ENCODE measurements at places on chromosomes 5 and 9.

- no peak for DNase-seq
Observed at GRCh38 chr5:165525271-165525670, 2019.9 kb downstream of the MAT2B start.

DNA sequence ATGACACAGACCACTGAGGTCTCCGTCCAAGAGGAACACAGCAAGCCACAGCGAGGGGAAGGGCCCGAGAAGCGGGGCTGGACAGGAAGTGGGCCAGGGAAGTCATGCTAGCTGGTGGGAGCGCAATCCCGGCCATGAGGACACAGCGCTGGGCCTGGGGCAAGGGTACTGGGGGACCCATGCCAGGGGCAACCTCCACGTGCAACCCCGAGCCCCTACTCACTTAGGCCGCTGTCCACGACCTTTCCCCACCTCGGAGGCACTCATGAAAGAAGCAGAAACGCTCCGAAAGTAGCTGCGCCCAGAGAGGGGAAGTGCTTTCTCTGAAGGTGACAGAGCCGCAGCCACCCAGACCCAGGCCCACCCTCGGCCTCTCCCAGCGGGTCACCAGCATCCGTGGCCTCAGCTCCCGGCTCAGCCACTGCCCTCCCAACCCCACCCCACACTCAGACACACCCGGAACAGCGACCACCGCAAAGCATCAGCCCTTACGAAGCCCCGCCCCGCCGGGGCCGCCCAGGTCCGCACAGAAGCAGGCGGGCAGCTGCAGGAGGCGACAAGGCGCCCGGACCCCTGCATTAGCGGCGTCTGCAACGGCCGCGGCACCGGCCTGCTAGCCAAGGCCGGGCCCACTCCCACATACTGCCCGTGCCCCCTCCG lies 782 bp downstream of the BICD2 start:
- no peak for DNase-seq

DNA sequence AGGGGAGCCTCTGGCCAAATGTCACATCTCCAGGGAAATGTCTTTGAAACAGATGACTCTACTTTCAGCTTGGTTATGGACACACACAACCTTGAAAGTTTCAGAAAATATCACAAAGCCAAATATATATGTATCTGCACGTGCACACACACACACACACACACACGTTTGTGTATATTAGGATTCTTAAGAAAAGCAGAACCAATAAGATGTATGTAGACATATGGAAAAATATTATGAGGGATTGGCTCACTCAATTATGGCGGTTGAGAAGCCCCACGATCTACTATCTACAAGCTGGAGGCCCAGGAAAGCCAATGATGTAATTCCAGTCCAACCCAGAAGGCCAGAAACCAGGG lies 194.9 kb downstream of the PALM2AKAP2 start:
- DNase-seq: no peak

- DNase-seq: no peak
Observed at GRCh38 chr9:16825971-16826625, 44.4 kb downstream of the BNC2 start.

GRCh38 chr5:90014420-90014819 lies 395.1 kb downstream of the CETN3 start:
- no peak for DNase-seq

GRCh38 chr9:99746406-99746805 lies 75.3 kb upstream of the NR4A3 start:
- no peak for DNase-seq

GRCh38 chr9:127628758-127629467 lies 16.8 kb downstream of the STXBP1 start:
- no peak for DNase-seq

DNA sequence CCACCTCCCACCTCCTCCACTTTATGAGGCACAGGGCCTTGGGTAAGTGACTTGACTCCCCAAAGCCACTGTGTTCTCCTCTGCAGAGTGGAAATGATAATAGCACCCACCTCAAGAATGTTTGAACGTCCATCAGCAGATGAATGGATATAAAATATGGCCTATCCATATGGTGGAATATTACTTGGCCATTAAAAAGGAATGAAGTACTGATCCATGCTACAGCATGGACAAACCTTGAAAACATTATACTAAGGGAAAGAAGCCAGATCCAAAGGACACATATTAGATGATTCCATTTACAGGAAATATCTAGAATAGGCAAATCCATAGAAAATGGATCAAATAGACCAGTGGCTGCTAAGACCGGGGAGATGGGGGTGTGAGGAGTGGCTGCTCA lies 50.2 kb downstream of the CFAP77 start:
- no peak for DNase-seq

- no peak for DNase-seq
Observed at GRCh38 chr9:81629440-81629839, 59.9 kb downstream of the TLE1 start.

DNA sequence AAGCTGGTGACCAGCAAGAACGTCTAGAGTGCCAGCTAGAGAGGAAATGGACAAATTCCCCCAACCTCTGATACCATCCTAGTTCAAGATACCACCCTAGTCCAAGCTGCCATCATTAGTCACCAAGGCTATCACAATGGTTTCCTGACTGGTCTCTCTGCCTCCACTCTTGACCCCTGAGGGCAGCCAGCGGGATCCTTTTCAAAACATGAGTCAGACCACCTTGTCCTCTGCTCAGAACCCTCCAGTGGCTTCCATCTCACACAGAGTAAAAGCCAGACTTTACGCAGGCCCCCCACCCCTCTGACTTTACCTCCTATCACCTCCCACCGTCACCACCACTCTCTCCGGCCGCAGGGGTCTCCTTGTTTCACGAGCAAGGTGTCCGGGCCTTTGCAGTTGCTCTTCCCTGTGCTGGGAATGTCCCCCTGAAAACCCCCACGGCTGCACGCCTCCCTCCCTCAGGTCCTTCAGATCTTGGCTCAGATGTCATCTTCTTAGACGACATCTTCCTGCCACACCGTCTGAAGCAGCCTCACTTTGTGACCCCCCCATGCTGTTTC lies 42.2 kb upstream of the FBXW11 start:
- DNase-seq: no peak

DNA sequence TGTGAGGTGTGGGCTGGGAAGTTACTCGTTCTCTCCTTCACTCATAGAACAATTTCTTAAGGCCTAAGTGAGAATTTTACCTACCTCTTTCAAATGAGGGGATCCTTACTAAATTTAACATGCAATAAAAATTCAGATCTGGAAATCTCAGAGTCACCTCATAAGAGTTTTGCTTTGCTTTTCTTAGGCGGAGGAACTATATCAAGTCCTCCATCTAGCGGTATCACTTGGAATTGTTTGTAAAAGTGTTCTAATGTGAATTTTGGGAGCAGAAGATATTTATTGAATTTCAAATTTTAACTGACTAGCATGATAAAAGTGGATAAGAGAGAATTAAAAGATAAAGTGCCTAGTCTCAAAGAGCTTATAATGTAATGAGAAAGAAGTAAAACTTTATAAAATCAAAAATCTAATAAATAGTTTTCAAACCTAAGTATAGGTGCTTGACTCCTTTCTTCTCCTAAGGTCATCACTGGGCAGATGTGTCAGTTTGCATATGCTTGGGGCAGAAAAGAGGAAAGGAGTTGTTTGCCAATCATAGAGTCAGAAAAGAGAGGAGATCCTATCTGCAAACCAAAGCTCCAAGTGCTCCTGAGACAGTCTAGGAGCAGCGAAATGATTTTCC lies 145.7 kb upstream of the DAB2 start:
- peak; percentile 24 for DNase-seq

- DNase-seq: no peak
Observed at GRCh38 chr5:42500003-42500599, 76.9 kb downstream of the GHR start.

DNA sequence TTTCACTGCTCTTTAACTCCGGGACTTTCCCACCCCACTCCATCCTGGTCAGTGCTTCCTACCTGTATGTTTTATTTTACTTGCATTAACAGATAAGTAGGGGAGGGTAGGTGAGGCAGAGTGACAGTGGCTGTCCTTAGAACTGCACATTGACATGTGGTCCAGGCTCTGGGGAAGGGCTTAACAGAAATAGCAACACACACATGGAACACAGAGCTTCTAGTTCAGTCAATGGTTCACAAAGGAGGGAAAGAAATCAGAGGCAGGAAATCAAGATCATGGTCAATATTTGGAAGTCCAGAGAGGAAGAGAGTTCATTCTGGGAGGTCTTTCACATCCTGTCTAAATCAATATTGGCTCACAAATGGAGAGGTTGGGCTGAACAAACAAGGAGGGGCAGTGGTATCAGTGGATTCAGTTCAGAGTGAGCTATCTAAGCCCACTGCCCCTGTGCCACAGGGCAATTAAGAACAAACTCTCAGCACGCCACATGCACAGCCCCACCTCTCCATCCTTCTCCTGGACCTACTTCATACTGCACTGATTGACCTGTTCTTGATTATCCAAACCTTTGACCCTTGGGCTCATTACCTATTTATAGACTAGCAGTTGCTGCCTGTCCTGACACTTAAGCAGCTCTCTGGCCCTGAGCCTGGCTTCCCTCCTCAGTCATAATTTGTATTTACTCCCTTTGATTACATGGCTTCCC lies 6.2 kb upstream of the VPS13A start:
- DNase-seq: no peak

DNA sequence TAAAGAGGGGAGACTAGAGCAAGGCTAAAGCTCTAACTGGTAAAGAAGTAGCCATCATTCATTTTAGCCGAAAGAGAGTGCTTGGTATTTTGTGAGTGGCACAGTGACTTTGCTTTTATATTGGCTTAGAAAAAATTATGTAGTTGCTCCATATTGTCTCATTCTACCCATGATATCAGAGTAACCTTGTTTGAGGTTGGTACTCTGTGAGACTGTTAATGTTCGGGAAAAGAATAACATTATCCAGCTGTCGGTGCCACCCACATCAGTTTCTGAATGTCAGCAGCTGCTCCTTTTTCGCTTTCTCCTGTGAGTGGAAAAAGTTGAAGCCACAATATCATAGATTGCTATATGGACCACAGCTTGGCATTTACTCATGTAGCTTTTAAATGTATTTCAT lies 376.4 kb upstream of the KCNN2 start:
- no peak for DNase-seq

- DNase-seq: no peak
Observed at GRCh38 chr9:107016383-107016782, 153.4 kb downstream of the ZNF462 start.

DNA sequence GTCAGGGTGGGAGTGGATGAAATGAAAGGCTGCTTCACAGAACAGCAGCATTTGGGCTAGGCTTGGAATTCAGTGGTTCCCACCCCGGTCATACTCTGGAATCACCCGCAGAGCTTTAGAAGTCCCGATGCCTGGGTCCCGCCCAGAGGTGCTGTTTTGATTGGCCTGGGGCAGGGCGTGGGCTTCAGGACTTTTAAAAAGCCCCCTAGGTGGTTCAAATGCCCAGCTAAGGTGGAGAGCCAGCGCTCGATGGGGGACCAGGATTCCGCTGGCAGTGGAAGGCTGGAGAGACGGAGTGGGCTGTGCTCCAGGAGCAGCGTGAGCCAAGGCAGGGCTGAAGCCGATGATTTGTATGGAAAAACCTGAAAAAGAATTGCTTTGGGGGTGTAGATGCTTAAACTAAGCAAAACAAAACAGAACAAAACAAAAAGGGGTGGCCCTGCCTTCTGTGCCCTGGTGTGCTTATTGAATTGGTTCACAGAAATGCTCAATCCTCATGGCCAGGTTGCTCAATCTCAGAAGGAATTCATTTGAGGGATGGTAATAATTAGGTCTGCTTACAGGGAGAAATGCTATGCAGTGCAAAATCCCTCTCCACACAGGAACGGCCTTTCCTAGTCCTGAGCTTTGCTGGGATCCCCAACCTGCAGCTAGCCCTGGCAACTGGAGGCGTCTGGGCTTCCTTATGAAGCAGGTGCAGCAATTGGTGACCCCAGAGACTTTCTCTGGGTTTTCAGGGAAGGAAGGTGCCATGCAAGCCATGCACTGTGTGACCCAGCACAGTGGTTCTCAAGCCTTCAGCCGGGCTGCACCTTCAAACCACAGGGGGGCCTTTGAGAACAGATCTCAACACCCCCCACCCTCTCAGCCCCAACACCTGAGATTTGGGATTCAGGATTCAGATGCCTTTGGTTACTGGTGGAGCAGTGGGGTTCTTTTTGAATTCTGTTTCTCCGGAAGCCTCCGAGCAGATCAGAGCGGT lies 174.0 kb upstream of the ZNF618 start:
- no peak for DNase-seq

DNA sequence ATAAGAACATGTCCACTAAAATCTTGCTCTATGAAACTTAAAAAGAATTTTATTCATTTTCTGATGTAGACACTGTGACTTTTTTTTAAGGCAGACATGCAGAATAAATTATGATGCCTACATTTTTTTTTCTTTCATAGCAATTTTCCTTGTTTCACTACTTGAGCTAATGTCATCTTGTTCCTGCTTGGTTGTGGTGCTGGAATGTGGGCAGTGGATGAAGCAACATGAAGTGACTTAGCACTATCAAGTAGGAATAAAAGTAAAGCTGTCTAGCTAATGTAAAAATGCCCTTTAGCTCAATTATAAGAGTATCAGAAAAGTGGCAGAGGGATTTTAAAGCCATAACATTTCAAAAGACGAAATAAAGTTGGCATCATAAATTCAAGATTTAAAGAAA lies 191.0 kb downstream of the ADAMTS6 start:
- DNase-seq: no peak

DNA sequence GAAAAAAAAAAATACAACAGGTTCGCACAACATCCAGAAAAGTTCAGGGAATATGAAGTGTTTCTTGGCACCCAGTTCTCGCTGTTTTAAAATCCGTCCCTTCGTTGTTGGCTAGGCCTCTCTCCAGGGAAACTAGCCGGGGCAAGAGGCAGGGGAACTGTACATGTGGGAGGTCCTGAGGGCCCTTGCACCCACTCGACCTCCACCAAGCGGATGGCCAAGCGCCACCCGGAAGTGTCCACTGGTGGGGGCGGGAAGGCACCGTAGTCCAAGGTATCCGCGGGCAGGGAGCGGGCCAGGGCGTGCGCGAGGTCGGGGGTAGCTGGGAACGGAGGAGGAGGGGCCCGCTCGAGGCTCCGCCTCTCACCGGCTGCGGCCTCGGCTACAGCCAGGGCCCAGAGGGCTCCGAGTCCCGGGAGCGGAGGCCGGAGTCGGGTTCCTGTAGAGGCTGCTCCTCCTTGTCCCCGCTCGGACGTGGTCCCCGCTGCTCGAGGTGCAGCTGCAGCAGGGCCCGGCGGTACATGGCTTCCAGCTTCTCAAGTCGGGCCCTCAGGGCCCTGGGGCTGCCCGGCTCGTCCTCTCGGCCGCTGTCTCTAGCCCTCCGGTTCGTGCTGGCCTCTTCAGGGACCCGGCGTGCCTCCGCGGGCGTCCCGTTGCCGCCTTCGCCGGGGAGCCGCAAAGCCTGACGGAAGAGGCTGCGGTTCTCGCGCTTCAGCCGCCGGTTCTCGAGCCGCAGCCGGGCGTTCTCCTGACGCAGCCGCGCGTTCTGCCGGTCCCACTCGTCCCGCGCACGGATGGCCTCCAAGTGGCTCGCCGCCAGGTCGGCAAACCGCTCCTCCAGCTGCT lies 720 bp downstream of the TUSC1 start:
- peak; percentile 40 for DNase-seq

DNA sequence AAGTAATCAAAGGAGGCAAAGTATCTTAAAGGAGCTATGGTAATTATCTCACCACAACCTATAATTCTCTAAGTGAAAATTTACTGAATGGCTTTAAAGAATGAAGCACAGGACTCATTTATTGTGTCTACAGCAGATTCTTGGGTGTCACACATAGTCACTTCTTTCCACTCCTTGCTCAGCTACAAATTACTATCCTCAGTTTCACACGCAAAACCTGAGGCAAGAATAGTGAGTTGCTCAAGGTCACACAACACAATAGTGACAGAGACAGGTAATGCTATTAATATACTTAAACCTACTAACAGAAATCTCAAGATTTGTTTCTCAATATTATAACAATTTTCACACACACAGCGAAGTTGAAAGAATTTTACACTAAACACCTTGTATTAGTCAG lies 120.9 kb upstream of the STK32A start:
- DNase-seq: no peak

GRCh38 chr9:89365532-89365912 lies 47.2 kb downstream of the SECISBP2 start:
- DNase-seq: no peak

Data from NCI-H526 treated with DMSO at 0.1 percent for 48 hours (cell line).